ENCODE measurements at places on chromosomes 7 and 10.

- no peak for DNase-seq
Measured at GRCh38 chr7:111132833-111133232, 41.9 kb downstream of the LRRN3 start.

GRCh38 chr7:13743226-13743625, 246.2 kb downstream of the ETV1 start:
- DNase-seq = no peak

DNA sequence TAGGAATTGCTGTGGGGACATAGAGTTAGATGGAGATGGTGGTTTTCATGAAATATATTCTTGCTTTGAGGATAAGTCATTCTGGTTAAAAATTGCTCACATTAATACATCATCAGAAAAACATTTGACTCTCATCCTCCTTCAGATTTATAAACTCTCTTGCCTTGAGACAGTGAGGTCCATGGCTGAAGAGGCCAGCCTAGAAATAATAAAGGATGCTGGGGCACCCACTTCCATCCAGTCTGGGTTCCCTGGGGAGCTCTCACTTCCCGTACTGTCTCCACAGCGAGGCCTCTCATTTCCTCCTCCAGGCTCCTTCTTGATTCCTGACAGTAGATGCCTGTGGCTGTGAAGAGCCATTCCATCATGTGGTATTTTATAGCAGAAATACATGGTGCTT, 73.3 kb upstream of the PRKG1 start:
- DNase-seq = no peak

DNA sequence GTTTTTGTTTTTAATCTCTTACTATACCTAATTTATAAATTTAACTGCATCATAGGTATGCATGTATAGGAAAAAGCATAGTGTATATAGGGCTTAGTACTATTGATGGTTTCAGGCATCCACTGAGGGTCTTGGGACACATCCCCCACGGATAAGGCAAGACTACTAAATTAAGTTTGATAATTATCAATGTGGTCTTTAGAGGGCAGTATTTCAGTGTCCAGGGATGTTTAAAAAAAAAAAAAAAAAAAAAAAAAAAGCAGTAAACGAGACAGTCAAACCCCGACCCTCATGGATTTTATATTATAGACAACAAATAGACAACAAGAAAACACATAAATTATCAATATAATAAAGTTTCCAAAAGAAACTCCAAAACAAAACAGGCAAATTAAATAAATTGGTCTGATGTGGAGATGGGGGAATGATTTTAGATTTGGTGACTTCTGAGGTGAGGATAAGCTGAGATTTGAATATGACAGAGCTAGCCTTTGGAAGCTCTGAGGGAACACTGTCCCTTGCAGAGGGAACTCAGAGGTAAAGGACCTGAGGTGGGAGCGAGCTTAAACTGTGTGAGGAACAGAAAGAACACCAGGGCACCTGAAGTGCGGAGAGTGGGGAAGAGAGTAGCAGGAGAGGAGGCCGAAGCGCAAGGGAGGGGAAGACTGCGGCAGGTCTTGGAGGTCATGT, 14.8 kb downstream of the ACSM6 start:
- DNase-seq = peak; percentile 33

GRCh38 chr10:43785252-43785651, 136.6 kb upstream of the ZNF32 start:
- no peak for DNase-seq

- no peak for DNase-seq
Measured at GRCh38 chr10:69738071-69738470, 63.6 kb upstream of the COL13A1 start.

- no peak for DNase-seq
Measured at GRCh38 chr7:25624833-25625232, 396.5 kb upstream of the NPVF start.

DNA sequence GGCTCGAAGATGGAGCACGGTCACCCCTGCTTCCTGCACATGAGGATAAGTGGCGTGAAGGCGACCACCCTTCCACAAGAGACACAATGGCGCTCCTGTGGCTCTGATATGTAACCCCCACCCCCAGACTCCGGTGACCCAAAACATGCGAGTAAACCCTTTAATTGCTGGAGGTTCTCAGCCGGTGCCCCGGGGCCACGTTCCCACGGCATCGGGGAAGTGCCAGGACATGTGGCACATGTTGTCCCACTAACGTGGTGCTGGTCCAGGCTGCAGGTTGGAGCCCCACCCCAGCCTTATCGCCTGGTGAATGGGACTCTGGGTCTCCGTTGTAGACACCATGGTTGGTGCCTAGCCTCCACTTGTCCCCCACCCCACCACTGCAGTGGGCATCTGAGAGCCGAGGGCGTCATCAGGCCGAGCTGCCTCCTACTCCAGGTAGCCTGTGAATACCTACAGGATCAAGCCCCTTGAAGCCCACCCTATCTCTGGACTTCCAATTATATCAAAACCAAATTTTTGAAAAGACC, 132.8 kb downstream of the PRKAG2 start:
- no peak for DNase-seq

DNA sequence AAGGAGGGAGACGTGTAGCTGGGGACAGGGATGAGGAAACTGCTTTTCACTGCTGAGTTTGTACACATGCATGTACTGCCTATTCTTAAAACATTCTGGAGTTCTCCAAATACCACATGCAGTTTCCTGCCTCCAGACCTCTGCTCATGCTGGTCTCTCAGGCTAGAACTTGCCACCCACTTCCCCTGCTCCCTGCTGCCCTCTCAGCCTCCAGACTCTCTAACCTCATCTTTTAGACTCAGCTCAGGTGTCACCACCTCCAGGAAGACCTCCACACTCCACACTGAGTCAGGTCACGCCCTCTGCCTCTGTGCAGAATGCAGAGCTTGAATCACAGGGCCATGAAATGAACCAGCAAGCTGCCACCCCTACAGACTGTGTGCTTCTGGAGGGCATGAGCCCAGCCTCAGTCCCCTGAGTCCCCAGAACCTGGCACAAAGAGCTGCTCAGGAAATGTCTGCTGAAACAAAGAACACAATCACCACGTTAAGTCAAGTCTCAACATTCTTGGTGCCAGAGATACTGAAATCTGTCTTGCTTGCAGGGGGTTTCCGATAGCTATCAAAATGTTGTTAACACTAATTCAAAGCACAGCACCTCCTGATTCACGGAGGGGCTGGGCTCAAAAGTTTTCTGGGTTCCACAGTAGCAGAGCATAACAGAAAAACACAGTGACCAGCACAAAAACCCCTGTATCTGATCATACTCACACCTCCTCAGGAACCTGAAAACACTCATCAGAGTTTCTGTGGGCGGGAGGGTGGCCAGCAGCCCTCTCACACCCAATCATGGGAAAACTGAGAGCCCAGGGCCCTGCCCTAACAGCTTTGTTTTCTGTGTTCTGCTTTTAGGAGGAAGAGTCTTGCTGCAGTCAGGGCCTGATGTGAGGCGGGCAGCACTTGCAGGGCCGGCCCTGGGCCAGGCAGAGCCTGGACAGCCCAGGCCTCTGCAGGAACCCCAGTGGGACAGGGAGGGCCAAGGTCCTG, 21.1 kb downstream of the FAM53B start:
- DNase-seq = no peak

GRCh38 chr10:124161601-124162000, 68.2 kb upstream of the CHST15 start:
- no peak for DNase-seq

GRCh38 chr7:83798489-83798888, 149.6 kb upstream of the SEMA3E start:
- no peak for DNase-seq

- no peak for DNase-seq
Measured at GRCh38 chr7:137204246-137204645, 139.3 kb downstream of the PTN start.

- no peak for DNase-seq
Measured at GRCh38 chr7:45720989-45721388, 146.8 kb downstream of the ADCY1 start.

- DNase-seq = no peak
Measured at GRCh38 chr10:20888620-20889330, 8.3 kb downstream of the NEBL start.

GRCh38 chr10:73084209-73084608, 12.5 kb downstream of the P4HA1 start:
- DNase-seq = no peak

DNA sequence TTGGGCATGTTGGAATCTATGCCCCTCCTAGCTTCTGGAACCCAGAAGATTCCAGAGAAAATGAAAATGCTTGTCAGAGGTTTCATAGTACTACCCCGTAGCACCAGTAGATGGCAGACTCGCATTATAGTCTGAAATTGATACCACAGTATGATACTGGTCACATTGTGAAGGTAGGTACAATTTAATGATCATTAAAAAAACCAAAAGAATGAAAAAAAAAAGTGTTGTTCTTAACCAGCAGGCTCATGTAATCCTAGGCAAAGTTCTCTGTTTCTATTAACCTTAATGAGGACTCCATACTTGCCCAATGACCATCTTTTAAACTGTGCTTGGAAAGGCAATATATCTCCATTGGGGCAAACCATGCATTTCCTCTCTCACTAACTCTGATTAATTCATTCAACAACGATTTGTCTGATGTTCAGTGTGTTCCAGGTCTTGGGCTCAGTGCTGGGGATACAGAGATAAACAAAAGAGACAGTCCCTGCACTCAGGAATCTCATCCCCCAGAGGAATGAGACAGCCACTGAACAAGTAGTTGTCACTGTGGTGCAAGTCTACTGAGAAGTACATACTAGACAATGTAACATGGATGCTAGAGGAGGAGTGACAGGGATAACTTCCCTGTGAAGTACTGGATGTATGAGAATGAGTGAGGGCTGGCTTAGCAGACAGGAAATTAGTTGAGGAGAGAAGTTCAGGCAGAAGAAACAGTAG, 223.5 kb upstream of the PHYHIPL start:
- DNase-seq = peak; percentile 40

- DNase-seq = no peak
Measured at GRCh38 chr7:22216832-22217475, 140.0 kb downstream of the RAPGEF5 start.

DNA sequence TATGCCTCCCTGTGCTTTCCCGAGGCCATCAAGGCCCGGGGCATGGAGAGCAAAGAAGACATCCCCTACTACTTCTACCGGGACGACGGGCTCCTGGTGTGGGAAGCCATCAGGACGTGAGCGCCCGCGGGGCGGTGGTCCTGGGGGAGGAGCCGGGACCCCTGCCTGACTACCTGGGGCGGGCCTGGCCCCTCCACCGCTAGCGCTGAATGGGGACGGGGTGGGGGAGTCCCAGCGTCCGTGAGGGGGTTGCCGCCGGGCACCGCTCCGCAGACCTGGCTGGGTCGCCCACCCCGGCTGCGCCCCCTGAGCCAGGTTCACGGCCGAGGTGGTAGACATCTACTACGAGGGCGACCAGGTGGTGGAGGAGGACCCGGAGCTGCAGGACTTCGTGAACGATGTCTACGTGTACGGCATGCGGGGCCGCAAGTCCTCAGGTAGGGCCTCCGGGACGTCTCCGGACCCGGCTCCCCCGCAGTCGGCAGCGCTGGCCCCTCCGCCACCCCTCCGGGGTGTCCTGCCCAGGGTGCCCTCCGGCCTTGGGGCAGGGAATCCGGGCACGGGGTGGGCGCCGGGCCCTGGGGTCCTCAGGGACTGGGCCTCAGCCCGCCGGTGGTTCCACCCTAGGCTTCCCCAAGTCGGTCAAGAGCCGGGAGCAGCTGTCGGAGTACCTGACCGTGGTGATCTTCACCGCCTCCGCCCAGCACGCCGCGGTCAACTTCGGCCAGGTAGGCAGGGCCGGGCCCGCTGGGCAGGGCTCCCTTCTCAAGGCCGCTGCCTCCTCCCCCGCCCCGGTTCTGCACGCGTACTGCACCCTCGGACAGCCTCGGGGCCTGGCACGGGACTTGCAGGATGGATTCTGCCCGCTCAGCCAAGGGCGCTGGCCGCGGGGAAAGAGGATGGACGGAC, 69.3 kb downstream of the ALOX5 start:
- no peak for DNase-seq

GRCh38 chr10:418226-418625, 271.2 kb downstream of the DIP2C start:
- DNase-seq = no peak

- no peak for DNase-seq
Measured at GRCh38 chr7:48563334-48563733, 361.0 kb upstream of the CDC14C start.

DNA sequence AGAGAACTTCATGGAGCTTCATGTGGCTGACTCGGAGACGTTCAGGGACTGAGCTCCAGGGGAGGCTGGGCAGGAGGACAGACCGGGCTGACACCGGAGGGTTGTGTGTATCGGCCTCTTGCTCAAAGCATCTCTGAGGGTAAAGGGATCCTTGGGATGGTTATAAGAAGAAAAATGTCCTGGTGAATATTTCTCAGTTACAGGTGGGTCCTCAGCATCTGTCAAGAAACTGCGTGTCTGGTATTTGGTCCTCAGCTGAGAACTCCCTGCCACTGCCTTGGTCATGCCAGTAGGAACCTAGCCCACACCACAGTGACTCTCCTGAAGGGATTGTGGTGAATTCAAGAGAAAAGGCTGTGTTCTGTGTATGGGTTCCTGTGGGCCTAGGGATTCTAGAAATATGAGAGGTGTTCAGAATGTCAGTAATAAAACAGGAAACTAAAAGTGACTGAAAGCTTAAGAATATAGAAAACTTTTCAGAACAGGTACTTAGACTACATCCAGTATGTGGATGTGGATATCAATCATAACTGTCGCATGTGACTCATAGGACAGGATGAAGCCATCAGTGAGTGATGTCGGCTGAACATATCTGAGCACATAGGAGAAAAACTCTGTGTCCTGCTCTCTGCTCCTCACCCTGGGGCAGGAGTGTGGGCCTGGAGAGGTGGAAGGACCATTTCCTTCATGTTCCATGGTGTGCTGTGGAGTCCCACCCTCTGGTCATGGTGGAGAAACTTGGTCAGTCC, 28.4 kb downstream of the MBL2 start:
- DNase-seq = no peak

Measured in AG08395 (cell line).